A549 treated with CpdA at 1 μM for 4 hours (cell line): ENCODE measurements at places on chromosomes 5 and 9. TPM values are rescaled to one million over a fixed set of nuclear protein-coding genes. Genes with fewer than 3 reads are reported as not detected.

The FOXD4 gene
- 0.29 to 0.59 TPM (median 0.53 TPM) in 5 replicates for total RNA-seq

The DDX41 gene
- 106 to 129 TPM (median 119 TPM) in 5 replicates for total RNA-seq

The MFAP3 gene
- total RNA-seq, result 19.2 to 35.4 TPM (median 25.9 TPM) in 5 replicates

The SAP30L gene
- 25.9 to 36.0 TPM (median 32.7 TPM) in 5 replicates for total RNA-seq

The TRIP13 gene
- total RNA-seq, result 61.0 to 69.9 TPM (median 65.6 TPM) in 5 replicates

The ZDHHC11 gene
- 14.3 to 19.6 TPM (median 18.0 TPM) in 5 replicates for total RNA-seq

The ADAMTS19 gene
- total RNA-seq, result not detected in 5 replicates

The CXXC5 gene
- total RNA-seq, result 19.6 to 27.7 TPM (median 26.3 TPM) in 5 replicates

The SPRY4 gene
- 5.6 to 7.1 TPM (median 6.6 TPM) in 5 replicates for total RNA-seq

The CNTFR gene
- total RNA-seq, result 0.08 to 0.19 TPM (median 0.10 TPM) in 5 replicates

The DRD1 gene
- total RNA-seq, result 0.83 to 1.4 TPM (median 1.0 TPM) in 5 replicates

The MRPS30 gene
- total RNA-seq, result 31.8 to 40.4 TPM (median 37.3 TPM) in 5 replicates

The KIAA0825 gene
- total RNA-seq, result 0.20 to 0.43 TPM (median 0.38 TPM) in 5 replicates

The BTNL9 gene
- 0.64 to 1.5 TPM (median 1.1 TPM) in 5 replicates for total RNA-seq

The UBAP1 gene
- total RNA-seq, result 37.5 to 46.6 TPM (median 41.0 TPM) in 5 replicates
